CD4-positive, alpha-beta T cell treated with Interleukin-6 at 100 ng/mL for 8 hours (primary cell): ENCODE measurements at places on chromosomes 12 and 14.

GRCh38 chr12:15691388-15691787 is 97.8 kb downstream of the EPS8 start:
- no peak for DNase-seq

GRCh38 chr14:55578511-55578910 is 1.5 kb upstream of the KTN1 start:
- DNase-seq, result no peak

- DNase-seq, result no peak
Observed at GRCh38 chr14:52333108-52333507, 19.0 kb downstream of the PTGER2 start.

GRCh38 chr12:14613718-14614117 is 46.0 kb upstream of the PLBD1 start:
- DNase-seq, result no peak

DNA sequence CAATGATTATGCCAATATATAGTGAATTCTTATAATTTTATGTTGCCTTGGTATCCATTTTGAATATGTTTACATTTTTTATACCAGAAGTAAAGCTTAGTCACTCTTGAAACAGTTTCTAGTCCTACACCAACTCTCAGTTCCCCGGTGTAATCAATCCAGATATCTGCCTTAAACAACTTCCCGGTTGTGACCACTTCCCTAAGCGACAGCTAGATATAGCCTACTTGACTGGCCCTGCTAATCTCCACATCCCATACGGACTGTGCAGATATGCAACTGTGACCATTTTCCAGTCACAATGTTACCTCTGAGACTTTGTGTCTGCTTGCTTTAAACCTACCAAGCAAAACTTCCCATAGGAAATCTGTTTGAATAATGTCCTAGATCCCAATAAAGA is 1551.5 kb upstream of the SEL1L start:
- DNase-seq, result no peak

DNA sequence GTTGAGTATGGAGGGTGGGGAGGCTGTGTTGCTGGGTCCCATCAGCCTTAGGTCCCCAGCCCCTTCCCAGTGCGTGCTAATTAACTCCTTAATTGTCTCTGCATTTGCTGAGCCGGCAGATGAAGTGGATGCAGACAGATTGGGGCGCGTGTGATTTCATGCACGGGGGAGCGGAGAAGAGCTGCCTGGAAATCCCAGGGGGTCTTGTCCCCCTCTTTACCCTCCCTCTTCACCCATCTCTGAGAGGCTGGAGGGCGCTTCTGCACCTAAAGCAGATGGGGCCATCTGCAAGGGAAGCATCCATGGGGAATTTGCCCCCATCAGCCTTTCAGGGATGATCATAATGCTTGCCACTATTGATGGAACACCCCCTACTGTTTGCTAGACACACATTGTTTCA is 4.4 kb upstream of the ASIC1 start:
- DNase-seq, result no peak

DNA sequence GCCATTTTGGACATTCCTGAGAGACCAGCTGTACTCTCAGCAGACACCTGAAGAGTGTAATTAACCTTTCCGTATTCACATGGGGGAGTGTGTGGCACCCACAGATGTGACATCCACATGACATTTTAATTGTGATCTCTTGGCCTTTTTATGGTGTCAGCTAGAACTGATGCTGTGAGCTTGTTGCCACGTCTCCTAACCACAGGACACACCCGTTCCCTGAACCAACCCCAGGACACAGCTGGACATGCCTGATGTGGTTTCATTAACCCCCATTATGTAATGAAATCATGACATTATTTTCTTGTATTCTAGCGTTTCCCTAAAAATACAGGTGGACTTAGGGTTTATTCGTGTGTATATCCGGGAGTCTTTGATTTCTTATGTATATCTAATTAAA is 1036.1 kb downstream of the TMEM121 start:
- DNase-seq, result no peak

DNA sequence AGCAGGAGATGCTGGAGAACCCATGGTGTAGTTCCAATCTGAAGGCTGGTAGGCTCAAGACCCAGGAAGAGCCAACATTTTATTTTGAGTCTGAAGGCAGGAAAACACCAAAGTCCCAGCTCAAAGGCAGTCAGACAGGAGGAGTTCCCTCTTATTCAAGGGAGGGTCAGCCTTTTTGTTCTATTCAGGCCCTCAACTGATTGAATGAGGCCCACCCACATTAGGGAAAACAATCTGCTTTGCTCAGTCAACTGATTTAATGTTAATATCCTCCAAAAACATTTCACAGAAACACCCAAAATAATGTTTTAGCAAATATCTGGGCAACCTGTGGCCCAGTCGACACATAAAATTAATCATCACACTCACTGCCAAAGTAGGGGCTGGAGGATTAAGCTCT is 130.8 kb downstream of the LMNTD1 start:
- DNase-seq, result no peak
